NCI-H510A (cell line): ENCODE measurements at places on chromosomes 5 and 9.

GRCh38 chr5:107736638-107737037, 65.9 kb upstream of the EFNA5 start:
- no peak for DNase-seq

GRCh38 chr5:135832941-135833920, 1.2 kb upstream of the SLC25A48 start:
- DNase-seq, result no peak

- no peak for DNase-seq
These were observed 1.0 kb downstream of the ZDHHC11 start for GRCh38 chr5:849651-850301.

DNA sequence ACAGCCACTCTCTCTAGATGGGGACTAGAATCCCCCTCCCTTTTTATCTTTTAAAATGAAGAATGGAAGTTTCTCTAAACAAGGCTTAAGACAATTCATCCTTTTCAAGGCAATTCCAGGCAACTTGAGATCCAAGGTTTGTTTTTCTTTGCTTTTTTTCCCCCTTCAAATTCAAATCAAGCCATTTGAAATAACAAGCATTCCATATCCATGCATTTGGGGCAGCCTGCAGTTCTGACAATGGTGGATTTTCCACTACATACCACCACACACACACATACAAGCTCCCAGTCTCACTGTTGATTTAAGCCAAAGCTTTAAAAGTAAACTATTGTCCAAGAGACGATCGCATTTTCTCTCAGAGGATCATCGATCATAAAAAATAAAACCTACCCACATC, 424 bp downstream of the INSYN2B start:
- no peak for DNase-seq

DNA sequence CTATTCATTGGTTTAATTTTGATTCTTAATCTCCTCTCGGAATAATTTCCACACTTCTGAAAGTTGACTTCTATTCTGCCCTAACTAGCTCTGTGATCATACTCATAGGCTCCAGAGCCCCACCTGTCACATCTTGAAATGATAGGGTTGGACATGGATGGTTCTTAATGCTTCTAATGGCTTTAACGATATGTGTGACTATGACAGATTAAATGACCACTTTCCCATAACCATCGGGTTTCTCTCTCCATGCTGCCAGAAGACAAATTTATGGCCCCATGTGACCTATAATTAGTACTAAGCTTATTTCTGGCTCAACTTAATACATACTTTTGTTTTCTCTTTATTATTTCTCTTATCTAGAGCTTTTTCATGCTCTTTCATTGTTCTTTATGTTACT, 251.1 kb upstream of the TUT7 start:
- no peak for DNase-seq

DNA sequence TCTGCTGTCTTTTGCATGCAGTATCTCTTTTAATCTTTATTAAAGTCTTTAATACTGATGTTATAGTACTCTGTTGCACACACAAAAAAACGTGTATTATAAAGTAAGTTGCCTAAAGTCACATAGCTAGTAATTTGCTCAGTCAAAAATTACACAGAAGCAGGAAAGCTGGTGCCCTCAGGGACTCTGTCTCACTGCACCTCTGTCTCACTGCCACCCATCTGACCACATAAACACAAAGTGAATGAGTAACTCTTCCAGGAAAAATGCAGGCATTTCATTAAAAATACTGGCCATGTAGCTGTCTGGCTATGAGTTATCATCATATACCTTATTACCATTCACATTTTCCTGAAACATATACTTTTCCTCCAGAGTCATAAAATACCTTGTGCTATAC, 591.7 kb downstream of the CSNK1G3 start:
- DNase-seq, result no peak

DNA sequence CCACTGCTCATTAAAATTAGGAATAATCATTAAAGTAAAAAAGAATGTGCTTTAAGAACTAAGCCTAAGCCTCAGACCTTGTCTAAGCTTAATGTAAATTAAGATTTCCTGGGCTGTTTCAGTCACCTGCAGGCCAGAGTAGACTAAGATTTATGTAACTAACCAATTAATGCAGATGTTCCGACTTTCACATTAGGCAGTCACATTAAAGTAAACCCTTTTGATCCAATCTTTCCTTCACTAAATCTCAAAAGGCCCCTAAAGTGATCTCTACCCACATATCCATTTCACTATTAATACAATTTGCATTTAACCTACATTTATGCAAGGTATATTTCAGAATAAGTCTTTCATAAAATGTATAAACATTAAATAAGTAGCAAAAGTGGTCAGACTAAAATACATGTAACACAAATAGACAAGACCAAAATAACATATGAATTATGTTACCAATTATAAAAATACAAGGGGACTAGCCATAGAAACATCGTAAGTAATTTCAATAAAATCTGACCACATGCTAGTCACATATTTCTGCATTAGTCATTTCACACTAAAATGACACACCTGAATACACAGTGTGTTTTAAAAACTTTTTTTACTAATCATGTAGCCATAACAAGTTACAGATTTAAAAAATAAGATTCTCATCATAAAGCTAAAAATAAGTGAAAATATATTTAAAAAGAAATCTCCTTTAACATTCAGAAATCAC, 7.7 kb downstream of the NR3C1 start:
- no peak for DNase-seq

DNA sequence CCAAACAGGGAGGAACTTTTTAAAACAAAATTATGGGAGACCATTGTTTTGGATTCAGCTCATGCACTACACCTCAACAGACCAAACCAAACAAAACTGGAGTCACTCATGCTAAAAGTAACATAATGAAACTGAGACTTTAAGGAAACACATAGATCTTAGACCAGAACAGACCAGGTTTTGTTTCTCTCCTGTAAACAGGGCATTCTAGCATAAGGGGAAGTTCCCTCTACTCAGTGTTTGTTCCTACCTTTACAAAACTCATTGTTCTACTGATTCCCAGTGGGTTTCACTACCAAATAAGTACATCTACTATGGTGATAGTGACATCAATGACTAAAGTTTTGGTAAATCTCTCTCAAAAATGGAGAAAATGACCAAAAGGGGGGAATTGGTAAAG, 1103.6 kb upstream of the EDIL3 start:
- no peak for DNase-seq

- no peak for DNase-seq
These were observed 562.6 kb downstream of the ANXA1 start for GRCh38 chr9:73714294-73714693.

GRCh38 chr9:16213781-16214515, 656.5 kb downstream of the BNC2 start:
- DNase-seq, result no peak

- no peak for DNase-seq
These were observed 1.4 kb upstream of the SUSD1 start for GRCh38 chr9:112176524-112176923.

DNA sequence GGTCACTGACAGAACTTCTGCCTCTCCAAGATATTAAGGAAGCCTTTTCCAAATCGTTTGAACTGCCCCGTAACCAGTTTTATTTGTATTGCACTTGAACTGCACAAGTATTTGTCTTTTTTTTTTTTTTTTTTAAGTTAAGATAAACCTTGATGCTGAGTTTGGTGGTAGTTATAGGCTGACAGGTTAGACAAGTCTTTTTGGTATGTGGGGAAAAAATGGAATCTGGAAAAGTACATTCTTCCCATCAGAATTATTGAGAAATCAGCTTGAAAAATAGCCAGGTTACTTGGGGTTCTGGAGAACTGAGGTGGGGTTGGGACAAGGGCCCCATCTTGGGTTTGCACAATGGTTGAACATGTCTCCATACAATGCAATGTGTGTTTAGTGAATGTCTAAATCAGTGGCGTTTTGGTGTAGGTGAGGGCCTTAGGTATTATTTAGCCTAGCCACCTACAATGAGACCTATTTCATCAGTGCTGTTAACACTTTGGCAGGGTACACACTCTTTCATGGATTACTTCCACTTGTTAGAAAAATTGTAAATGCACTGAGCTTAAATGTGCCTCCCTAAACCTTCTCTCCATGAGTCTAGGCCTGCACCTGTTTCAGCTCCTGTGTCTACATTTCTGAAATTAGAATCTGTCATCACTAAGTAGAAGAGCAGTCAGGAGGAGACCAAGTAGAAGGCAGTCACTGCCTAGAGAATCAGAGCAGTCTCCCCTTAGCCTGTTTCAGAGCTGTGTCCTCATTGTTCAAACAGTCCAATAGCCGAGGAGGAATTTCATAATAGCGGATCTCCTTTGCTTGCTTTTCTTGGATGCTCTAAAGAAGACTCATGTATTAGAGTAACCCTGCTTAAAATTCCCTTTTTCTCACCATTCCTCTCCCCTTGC, 140.0 kb upstream of the HMHB1 start:
- DNase-seq, result no peak
